ENCODE measurements at places on chromosomes 2 and 18. TPM values are rescaled to one million over a fixed set of nuclear protein-coding genes. Genes with fewer than 3 reads are reported as not detected.

ARID5A gene
- 67.4 TPM for total RNA-seq

KCNG2 gene
- total RNA-seq, result 0.38 TPM

LYPD6 gene
- total RNA-seq, result 0.23 TPM

PLEK gene
- total RNA-seq, result 10.8 TPM

OLA1 gene
- total RNA-seq, result 51.8 TPM

CCDC85A gene
- 3.1 TPM for total RNA-seq

CD207 gene
- total RNA-seq, result not detected

LINC00305 gene
- not detected for total RNA-seq

SPC25 gene
- total RNA-seq, result 0.42 TPM

DES gene
- 7,652 TPM for total RNA-seq

BOK gene
- 29.7 TPM for total RNA-seq

PRKCE gene
- 26.9 TPM for total RNA-seq

WIPF1 gene
- total RNA-seq, result 59.9 TPM

HOXD10 gene
- total RNA-seq, result 10.1 TPM

AAK1 gene
- total RNA-seq, result 67.0 TPM

EN1 gene
- 2.4 TPM for total RNA-seq

EMILIN2 gene
- 32.4 TPM for total RNA-seq

CCDC142 gene
- 9.9 TPM for total RNA-seq

SGPP2 gene
- total RNA-seq, result not detected

HSPE1 gene
- total RNA-seq, result 60.5 TPM

RGPD6 gene
- total RNA-seq, result 20.8 TPM

KLHL29 gene
- total RNA-seq, result 10.6 TPM

ODC1 gene
- total RNA-seq, result 51.7 TPM

KLHL41 gene
- total RNA-seq, result 1.1 TPM

SOX11 gene
- not detected for total RNA-seq

ALPI gene
- total RNA-seq, result not detected

MALL gene
- total RNA-seq, result 35.1 TPM

DUSP19 gene
- 9.1 TPM for total RNA-seq

GAL3ST2 gene
- not detected for total RNA-seq

HNMT gene
- total RNA-seq, result 37.5 TPM

TUBB8B gene
- total RNA-seq, result not detected

COL3A1 gene
- 826 TPM for total RNA-seq

GREB1 gene
- 7.4 TPM for total RNA-seq

HJURP gene
- 0.42 TPM for total RNA-seq

MC2R gene
- not detected for total RNA-seq

ALK gene
- not detected for total RNA-seq

CDH7 gene
- total RNA-seq, result not detected

MYO7B gene
- total RNA-seq, result 0.67 TPM

RTKN gene
- 10.6 TPM for total RNA-seq

RUFY4 gene
- not detected for total RNA-seq

REG3A gene
- not detected for total RNA-seq

DIPK1C gene
- not detected for total RNA-seq

ARHGAP25 gene
- total RNA-seq, result 10.7 TPM

MRO gene
- 1.4 TPM for total RNA-seq

STEAP3 gene
- 9.3 TPM for total RNA-seq

GTF2A1L gene
- total RNA-seq, result not detected

NAT8 gene
- not detected for total RNA-seq
